BJ (cell line): ENCODE measurements at places on chromosomes 11 and 22.

DNA sequence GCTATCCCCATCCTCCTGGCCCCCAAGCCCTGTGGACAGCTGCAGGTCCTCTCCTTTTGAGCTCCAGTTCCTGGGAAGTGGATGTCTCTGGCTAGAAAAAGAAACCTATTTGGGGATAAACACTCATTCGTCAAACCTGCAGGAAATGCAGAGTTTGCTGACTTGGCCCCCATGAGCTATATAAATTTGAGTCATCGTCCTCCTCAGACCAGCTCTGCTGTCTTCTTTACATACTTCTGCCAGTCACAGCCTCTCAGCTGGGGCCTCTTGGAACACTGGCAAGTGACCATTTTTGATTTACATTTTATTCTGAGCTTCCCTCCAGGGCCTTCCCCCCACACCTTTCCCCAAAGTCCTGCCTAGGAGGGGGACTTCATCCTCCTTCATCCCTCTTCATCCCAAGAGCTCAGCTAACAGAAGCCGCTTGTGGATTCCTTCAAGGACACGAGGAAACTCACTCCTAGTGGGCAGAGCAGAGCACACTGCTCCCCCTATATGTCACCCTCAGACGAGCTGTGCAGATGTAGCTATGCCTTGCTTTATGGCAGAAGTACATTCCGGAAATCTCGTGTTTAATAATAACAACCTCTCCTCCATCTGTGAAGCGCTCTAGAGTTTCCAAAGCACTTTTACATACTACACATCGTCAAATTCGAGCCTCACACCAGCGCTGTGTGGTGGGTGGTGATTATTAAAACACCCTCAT lies 131.8 kb downstream of the FEZ1 start:
- no peak for DNase-seq

DNA sequence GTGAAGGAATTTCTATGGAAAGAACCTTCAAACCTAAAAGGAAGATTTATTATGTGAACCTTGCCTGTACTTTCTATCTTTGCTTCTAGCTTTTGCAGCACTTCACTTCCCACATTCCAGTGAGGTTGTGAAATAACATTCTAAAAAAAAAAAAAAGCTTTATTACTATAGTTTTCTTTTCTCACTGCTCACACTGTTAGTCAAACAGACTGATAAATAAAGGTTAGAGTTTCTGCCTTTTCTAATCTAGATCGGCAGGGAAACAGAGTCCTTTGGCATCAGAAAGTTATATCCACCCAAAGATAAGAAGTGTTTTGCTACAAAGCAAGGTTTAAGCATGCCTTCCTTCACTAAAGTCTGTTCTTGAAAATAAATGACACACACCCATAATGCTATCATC lies 2.8 kb downstream of the AAMDC start:
- DNase-seq, result no peak

- DNase-seq, result no peak
Measured at GRCh38 chr11:47725442-47726117, 10.4 kb upstream of the AGBL2 start.

DNA sequence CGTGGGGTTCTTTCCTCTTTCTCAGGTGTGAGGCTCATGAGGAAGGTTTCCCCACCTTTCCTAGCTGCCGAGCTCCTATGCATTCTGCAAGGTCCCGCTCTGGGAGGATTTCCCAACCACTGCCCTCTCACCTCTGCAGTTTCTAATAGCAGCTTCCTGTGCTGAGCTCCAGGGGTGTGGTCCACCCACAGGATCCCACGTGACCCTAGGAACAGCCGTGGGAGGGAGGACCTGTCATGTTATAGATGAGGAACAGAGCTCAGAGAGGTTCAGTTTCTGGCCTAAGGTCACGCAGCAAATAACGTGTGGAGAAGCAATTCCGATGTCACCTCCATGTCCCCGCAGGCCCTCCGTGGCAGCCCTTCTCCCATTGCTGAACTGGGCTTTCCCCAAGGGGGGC lies 38.5 kb downstream of the FLRT1 start:
- no peak for DNase-seq

DNA sequence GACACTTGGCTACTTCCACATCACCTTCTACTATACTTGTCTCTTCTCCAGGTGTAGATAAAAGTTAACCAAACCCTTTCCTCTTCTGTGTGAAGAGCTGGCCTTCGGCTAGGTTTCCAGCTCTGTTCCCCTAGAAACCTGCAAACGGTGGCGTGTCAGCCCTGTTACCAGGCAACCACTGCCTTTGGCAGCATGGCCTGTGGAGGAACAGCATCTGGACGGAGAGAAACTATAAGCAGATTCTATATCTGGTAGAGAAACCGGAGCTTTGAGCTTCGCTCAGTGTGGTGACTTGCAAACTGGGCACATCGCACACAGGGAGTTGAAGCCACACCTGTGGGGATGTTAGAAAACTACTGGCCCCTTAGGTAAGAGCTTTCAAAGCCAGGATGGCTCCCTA lies 35.9 kb downstream of the ARAP1 start:
- DNase-seq, result no peak

DNA sequence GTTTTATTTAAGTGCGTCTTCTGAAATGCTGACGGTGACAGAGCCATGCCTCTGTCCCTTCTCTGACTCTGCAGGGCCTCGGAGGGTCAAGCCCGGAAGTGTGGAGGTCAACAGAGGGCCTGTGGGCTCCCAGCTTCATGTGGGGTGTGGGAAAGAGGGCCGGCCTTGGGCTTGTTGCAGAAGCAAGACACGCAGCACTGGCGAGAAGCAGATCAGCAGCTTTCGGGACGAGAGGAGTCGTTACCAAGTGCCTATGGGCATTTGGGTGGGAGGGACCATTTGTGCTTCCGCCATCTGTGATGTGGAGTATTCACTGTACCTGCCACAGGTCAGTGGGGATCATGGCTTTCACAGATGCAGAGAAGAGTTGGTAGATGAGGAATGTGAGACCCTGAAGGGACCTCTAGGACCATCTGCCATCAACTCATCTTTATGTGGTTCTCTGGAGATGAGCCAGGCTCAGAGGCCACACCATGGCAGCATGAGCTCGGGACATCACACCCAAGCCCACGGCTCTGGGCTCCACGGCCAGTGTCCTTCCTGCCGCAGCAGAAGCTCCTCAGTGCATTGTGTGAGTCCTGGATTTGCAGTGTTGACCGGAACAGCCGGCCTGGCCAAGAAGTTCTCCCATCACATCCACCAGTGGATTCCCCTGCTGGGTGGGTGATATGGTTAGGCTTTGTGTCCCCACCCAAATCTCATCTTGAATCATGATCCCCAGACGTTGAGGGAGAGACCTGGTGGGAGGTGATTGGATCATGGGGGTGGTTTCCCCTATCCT lies 590.7 kb downstream of the TBC1D22A start:
- DNase-seq, result no peak

- no peak for DNase-seq
Measured at GRCh38 chr11:32843544-32843943, 13.8 kb downstream of the PRRG4 start.

GRCh38 chr11:113926273-113927197 lies 21.9 kb downstream of the HTR3B start:
- DNase-seq, result no peak

DNA sequence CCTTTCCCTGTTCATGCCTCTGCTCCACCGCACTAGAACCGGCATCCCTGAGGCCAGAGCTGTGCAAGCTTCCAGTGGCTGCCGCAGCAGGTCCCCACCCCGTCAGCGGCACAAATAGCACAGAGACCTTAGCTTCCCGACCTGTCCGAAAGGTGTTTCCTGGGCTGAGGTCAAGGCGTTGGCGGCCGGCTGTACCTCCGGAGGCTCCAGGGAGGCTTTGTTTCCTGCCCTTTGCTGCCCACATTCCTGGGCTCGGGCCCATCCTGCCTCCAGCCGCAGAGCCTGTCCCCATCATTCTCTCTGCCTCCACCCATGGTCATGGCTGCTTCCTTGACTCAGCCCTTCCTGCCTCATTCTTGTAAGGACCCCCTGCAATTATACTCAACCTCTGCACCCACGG lies 31.2 kb downstream of the ARHGAP8 start:
- no peak for DNase-seq

DNA sequence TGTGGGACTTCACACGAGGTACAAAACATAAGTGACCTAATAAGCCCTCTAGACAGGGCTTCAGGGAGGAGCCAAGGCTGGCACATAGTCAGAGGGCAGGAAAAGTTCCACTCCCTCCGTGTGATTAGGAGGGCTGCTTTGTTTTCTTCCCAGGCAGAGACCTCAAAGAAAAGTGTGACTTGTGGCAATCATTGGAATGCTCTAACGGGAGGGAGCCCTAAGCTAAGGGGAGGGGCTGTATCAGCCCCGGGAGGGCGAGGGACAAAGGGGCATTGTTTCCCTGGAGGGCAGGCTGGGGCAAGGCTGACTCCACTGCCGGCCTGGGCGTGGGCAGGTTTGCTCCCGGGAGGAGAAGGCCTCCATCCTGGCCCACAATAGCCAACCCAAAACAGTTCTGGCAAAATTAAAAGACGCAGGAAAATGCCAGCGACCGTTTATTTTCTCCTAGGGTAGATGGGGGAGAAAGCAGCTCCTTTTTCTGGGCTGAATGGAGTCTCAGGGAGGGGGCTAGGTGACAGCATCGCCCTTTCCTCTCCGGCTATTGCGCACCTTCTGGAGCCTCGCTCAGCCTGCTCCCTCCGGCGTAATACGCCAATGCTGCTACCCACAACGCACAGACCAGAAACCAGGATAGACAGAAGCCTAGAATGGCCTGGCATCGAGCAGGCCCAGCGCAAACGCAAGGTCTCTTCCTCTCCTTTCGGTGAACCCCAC lies 60.2 kb downstream of the ENDOD1 start:
- no peak for DNase-seq

- DNase-seq, result no peak
Measured at GRCh38 chr22:44248926-44249325, 63.8 kb downstream of the SHISAL1 start.

DNA sequence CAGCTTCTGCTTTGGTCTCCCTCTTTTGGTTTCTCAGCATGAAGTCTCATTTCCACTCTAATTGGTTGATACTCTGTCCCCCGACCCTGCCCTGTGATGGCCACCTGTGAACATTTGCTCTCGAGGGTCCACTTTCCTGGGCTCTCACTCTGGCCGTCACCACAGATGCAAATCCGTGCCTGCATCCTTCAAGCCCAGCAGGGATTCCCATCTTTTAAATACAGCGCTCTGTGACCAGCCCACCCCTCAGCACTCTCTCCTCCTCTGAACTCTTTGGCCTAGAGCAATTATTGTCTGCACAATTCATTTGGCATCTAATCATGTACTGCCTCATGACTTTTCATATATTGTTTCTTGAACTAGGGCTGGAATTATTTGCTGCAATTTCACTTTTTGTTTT lies 26.0 kb downstream of the PKNOX2 start:
- no peak for DNase-seq

DNA sequence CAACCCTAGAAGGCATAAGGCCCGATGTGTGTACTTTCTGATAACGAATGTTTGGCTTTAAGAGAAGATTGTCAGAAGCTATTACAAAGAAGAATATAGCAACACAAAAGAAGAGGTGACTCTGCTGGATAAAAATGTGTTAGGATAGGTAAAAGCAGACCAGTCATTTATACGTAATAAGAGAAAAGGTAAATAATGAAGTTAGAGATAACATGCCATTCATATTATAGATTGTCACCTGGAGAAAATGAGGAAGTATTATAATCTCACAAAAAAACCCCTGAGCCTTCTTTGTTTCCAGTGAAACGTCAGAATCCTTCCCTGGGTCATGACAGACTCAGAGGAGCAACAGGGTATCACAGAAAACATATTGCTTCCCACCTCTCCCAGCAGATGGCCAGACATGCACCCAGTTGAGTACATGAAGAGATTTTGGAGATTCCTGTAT lies 36.1 kb downstream of the PPFIA1 start:
- no peak for DNase-seq

DNA sequence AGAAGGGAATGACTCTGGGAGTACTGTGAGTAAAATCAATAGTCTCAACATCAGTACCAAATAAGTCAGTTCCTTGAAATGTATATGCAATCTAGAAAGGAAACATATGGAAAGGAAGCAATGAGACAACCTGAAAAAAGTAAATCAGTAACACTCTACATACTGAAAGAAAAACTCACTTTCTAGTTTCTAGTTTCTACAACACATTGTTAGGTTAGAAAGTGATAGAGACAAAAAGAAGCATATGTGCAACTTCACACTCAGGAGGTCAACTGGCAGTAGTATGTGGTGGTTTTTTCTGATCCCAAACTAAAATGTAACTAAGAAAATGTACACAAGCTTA lies 156.5 kb upstream of the SOX6 start:
- DNase-seq, result no peak

GRCh38 chr11:112057170-112057569 lies 16.6 kb downstream of the PIH1D2 start:
- DNase-seq, result no peak

- DNase-seq, result no peak
Measured at GRCh38 chr11:108914211-108914610, 249.3 kb downstream of the DDX10 start.

- DNase-seq, result no peak
Measured at GRCh38 chr22:32204856-32205722, at the start of gene RFPL2. RFPL2 (minus strand) TSS chr22:32205073; CDS start chr22:32202451, 2,622 bp downstream.

GRCh38 chr22:34997633-34998299 lies 68.2 kb upstream of the ISX start:
- no peak for DNase-seq

- no peak for DNase-seq
Measured at GRCh38 chr11:7520011-7520942, 6.5 kb downstream of the PPFIBP2 start.

DNA sequence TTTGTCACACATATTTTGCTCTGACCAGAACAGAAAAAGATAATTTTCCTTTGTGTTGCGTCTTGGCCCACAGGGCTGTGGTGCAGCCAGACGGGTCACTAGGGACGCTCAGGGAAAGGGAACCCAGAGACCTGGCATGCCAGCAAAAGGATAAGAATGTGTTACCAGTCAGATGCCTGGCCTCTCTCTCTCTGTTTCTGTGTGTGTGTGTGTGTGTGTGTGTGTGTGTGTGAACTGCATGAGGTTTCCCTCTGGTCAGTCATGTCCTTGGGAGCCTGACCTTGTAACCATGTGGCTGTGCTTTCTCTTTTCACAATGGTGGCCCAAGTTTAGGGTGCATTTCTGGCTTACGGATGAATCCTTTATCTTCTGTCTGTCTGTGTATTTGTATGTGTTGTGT lies 25.4 kb downstream of the CCKBR start:
- DNase-seq, result no peak

- no peak for DNase-seq
Measured at GRCh38 chr22:21984793-21985192, 2.2 kb upstream of the TOP3B start.

- no peak for DNase-seq
Measured at GRCh38 chr11:58186938-58187337, 1.9 kb upstream of the OR9Q2 start.

GRCh38 chr11:9802291-9802861 lies 138.5 kb downstream of the SWAP70 start:
- peak; percentile 97 for DNase-seq

DNA sequence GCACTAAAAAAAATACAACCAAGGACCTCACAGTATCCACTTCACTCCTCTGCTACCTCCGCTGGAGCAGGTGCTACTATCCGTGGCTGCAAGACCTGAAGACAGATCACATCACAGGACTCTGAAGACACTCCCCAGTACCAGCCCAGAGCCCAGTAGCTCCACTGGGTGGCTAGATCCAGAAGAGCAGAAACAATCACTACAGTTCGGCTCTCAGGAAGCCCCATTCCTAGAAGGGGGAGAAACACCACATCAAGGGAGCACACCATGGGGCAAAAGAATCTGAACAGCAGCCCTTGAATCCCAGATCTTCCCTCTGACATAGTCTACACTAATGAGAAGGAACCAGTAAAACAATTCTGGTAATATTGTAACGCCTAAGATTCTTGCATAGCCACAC lies 494.0 kb upstream of the FAT3 start:
- no peak for DNase-seq

- no peak for DNase-seq
Measured at GRCh38 chr11:84660257-84660977, 966.7 kb downstream of the DLG2 start.
